Activated naive CD4-positive, alpha-beta T cell treated with Interleukin-2 at 50 U/mL for 16 hours (primary cell): ENCODE measurements at places on chromosomes 5 and 9.

DNA sequence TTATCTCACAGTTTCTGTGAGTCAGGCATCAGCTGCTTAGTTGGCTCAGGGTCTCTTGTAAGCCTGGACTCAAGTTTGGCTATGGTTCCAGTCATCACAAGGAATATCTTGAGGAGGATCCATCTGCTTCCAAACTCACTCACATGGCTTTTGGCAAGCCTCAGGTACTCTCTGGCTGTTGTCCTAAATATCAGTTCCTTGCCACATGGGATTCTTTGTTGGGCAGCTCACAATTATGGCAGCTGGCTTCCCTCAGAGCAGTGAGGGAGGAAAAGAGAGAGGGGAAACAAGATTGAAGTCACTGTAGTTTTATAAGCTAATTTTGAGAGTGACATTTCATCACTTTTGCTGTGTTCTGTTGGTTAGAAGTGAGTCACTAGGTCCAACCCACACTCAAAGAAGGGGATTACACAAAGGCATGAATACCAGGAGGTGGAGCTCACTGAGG is 144.5 kb downstream of the GCNT1 start:
- no peak for DNase-seq

- DNase-seq: no peak
These were observed 78.3 kb downstream of the DCP2 start for GRCh38 chr5:113054899-113055298.

GRCh38 chr9:9410736-9411135 is 1202.1 kb downstream of the PTPRD start:
- no peak for DNase-seq

- DNase-seq: no peak
These were observed 18.1 kb downstream of the MYMK start for GRCh38 chr9:133506653-133507038.

DNA sequence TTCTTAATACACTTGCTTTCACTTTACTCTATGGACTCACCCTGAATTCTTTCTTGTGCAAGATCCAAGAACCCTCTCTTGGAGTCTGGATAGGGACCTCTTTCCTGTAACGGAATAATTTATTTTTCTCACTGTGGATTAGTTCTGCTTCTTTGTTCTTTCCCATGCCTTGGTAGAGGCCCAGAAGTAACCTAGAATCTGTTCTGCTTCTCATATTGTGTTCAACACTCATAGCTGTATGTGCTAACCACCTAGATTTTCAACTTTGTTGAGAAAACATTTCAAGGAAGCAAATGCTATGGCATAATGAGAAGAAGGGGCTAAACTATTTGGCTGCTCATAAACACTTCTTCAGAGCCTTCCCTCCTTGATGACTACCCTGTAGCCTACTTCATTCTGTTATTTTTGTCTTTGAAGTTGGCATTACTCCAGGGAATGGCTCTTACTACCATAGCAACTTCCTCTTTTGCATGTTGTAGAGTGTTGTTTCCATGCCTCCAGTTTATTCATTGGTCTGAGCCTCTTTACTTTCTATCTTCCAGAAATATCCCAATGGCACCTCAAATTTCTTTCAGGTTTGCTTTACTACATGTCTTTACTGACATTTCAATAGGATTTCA is 74.3 kb downstream of the KIAA0825 start:
- DNase-seq: no peak

- no peak for DNase-seq
These were observed 14.4 kb downstream of the DOCK8 start for GRCh38 chr9:228929-229695.

DNA sequence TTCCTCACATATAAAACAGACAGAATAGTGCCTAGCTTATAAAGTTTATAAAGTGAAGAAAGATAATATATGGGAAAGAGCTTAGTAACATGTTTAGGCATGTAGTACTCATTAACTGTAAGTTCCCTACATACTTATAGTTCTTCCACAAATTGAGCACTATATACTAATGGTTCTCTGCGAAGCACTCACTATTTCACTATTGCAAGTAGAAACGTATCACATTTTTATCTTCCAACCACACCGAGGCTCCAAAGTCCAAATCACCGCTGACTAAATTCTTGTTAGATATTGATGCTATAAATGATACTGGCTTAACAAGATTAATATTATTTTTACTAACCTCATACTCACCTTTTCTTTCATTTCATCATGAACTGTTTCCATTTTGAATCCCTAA is 61.0 kb downstream of the FBXW11 start:
- DNase-seq: no peak

- DNase-seq: no peak
These were observed 290.8 kb upstream of the MPDZ start for GRCh38 chr9:13570068-13570974.

DNA sequence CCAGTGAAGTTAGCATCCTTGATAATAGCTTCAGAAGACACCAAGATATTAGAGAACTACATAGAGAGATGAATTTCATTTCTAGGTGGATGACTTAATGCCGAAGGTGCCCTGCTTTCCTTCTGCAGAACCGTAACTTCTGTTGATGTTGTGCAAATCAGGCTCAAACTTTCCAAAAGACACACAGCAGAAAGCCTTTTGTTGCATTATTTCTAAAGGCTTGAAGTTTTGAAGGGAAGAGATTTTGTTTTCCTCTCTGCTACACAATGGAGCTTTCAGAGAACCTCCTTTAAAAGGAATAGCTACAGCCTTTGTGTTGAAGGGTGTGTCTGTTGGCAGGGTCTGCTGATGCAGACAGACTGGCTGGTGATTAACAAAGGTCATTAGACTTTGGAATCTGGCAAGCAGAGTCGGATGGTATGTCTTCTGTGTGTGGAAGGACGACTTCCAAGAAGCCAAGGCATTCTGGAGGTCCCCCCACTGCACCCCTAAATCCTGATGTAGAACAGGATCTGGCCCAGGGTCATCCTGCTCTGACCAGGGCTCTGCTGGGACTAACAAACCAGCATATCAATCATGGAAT is 57.8 kb downstream of the ZNF462 start:
- DNase-seq: no peak

DNA sequence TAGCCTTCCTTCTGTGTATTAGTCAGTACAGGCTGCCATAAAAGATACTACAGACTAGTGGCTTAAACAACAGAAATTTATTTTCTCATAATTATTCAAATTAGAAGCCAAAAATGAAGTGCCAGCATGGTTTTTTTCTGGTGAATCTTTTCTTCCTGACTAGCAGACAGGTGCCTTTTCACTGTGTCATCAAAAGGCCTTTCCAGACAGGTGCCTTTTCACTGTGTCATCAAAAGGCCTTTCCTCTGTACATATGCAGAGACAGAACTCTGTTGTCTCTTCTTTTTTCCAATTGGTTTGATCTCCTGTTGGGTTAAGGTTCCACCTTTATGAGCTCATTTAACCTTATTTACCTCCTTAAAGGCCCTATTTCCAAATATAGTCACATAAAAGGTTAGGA is 599.9 kb downstream of the ISL1 start:
- DNase-seq: no peak

- no peak for DNase-seq
These were observed 20.8 kb upstream of the ATG10 start for GRCh38 chr5:81950996-81951395.

DNA sequence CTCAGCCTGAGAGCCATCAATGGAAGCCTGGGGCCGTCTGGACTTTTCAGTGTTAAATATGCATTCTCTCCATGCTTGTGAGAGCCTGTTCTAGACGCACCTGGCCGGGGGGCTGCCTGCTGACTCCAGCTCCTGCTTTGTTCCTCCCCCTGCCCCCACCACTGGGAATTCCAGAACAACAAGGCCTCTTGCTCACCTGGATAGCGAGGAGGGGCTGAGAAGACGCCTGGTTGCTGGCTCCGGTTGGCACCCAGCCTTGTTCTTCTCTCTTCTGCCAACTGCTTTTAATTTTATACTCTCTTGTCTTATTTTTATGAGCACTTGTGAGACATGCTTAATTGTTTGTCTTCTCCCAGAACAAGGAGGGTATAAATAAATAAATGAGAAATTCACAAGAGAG is 15.0 kb upstream of the RAPGEF1 start:
- no peak for DNase-seq

- DNase-seq: no peak
These were observed 6.3 kb downstream of the MEF2C start for GRCh38 chr5:88876714-88877113.

DNA sequence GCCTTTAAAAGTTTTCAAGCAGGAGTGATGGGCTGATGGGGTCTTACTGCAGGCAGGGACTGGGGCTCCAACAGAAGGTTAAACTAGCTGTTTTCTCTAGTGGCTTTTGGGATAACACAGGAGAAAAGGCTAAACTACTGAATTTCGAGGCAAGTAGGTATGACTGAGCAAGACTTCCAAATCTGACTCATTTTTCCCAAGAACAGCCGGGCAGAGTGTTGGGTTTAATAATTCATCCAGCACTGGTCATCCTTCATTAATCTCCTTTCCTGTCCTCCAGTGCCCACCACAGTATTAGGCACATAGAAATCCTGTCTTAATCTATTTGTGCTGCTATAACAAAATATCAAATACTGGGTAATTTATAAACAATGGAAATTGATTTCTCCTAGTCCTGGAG is 20.5 kb downstream of the MSX2 start:
- DNase-seq: no peak

DNA sequence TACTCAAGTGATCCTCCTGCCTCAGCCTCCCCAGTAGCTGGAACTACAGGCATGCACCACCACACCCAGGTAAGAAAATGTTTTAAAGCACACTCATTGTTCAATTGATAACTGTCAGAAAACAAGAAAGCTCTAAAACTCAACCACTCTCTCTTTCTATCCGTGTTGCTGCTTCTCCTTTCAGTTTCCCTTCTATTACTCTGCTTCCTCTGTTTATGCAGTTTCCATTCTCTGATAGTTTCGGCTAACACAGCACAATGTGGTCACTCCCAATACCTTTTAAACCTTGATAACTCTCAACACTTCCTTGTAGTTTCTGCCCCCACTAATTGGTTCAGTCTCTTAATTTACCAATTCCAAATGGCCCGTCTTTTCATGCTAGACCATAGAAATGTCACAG is 59.2 kb upstream of the NR4A3 start:
- DNase-seq: no peak

DNA sequence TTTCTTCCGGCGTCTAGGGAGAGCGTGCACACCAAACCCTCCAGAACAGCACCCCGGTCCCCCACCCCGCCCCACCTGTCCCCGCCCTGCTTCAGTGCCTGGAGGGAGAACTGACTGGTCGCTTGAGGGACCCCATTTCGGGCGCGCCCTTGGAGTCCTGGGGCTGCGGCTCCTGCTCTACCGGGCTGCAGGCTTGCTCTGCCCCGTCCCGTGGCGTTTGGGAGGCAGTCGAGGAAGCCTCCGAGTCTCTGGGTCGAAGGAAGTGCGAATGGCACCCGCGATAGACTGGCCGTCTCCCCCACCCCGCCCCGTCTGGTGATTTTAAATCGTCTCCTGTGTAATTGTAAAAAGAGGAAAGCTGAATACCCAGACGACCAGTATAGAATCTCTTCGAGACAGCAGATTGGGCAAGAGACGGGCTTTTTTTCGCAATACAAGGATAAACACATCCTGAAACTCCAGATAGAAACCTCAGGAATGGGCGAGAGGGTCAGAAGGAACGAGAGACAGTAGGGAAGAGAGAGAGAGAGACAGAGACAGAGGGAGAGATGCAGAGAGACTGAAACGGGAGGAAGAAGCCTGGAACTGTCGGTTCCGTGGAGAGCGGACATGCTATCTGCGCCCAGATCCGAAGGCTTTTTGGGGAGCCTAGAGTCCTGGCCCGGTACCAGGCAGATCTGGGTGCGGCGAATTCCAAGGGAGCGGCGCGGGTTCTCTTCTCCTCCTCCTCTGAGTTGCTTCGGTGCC is 9.9 kb downstream of the PRDM6 start:
- no peak for DNase-seq

DNA sequence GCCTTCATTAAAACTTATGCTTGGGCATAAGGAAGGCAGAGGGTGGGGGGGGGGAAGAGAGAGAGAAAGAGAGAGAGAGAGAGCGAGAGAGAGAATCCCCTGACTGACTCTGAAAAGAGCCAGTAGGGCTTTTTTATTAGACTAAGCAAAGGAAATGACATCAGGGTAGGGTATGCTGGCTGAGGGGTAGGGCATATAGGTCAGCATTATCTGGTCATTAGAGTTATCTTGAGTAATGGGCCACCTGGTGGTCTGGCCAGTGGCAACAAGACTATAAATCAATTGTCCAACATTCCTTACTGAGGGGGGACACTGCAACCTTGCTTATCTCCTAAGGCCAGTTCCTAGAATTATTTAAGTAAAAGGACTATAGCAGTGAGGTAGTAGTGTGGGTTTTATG is 67.2 kb downstream of the TSSK1B start:
- no peak for DNase-seq

- DNase-seq: peak; percentile 59
These were observed 17.7 kb downstream of the RALGDS start for GRCh38 chr9:133103183-133103986.

DNA sequence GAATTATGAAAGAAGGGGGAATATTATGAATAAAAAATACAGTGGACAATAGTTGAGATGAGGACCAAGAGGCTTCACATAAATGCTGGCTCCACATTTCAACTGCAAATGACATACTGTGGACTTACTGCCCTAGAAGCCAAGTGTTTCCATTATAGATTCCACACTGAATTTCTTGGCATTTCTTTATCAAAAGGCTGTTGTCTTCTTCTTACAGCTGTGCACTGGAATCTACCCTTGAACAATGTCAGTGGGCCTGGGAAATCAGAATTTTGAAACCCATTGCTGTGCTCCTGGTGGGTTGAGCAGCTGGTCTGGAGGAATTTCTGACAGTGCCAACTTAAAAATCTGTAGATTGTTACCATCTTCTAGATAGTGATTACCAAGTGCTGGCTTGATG is 49.9 kb downstream of the TNC start:
- DNase-seq: no peak

GRCh38 chr9:69580582-69581214 is 91.5 kb downstream of the APBA1 start:
- DNase-seq: no peak

- DNase-seq: no peak
These were observed 275.0 kb downstream of the GAS1 start for GRCh38 chr9:86672301-86672700.

- no peak for DNase-seq
These were observed 23.6 kb downstream of the FABP6 start for GRCh38 chr5:160252916-160253315.

GRCh38 chr5:108728566-108729241 is 19.0 kb upstream of the FER start:
- peak; percentile 66 for DNase-seq

GRCh38 chr5:60223342-60223741 is 329.8 kb upstream of the PDE4D start:
- DNase-seq: no peak

DNA sequence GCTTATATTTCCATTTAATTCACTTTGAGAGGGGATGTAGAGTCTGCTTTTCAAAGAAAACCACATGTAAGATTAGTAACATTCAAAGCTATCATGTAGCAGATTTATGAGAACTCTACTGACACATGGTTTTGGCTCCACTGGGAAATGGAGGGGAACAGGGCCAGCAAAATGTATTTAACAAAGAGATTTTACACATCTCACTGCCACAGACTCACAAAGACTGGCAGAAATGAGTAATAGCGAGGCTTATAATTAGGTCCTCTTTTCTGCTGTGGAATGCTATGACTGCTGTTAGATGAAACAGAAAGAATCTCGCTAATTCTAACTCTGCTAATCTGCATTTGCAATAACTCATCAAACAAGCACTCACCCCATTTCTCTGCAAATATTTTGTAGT is 4.5 kb downstream of the DAP start:
- no peak for DNase-seq
